Activated CD4-positive, alpha-beta T cell treated with anti-CD3 and anti-CD28 coated beads, Interleukin-2, amount 50 U/mL, for 48 hours (primary cell): ENCODE measurements at places on chromosomes 2 and 18.

DNA sequence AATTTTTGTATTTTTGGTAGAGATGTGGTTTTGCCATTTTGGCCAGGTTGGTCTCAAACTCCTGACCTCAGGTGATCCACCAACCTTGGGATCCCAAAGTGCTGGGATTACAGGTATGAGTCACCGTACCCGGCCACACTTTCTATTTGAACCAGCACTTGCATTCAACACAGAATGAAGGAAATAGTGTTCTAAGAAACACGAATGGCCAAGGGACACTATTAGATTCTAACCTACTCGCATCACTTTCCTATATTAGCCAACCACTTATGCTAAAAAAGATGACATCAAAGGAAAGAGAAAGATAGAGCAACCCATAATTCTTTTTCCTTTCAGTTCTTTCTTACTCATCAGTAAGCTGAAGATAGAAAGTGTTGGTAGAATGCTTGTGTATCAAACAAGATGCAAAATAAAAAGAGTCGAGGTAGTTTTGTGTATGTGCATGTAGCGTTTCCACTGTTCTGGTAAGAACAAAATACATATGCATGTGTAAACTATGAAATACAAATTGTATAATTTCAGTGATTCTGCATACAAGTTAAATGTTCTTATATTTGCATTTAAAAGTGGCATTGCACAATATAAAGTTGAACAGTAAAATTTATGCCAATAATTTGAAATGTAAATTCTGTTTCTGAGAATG is 247.6 kb downstream of the CDCA7 start:
- DNase-seq, result no peak

DNA sequence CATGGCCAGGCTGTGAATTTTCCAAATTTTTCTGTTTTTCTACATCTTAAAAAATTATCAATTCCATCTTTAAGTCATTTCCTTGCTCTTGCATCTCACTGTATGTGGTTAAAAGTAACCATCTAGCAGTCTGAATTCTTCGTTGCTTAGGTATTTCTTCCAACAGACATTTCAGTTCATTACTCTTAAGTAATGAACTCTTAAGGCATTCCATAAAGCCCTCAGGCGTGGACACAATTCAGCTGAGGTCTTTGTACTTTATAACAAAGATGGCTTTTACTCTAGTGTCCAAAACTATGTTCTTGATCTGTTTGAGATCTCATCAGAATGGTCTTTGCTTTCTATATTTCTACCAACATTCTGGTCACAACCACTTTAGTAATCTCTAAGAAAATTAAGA is 253.9 kb upstream of the GCFC2 start:
- no peak for DNase-seq

DNA sequence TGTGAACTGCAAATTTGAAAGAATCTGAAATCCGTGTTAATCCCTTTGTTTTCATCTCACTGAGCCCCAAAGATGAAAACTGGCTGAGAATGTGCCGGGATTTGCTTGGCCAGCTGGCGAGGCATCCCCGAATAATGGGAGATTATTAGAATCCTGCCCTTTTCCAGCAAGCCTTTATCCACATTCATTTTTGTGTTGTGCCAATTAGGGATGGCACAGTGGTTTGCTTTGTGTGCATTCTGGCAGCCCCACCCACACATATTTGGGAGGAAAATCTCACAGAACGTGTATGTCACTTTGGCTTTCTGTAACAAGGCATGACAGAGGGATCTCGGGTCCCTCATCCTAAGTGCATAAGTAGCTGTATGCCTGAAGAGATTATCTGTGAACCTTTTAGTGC is 405.8 kb upstream of the FAM98A start:
- DNase-seq, result no peak

DNA sequence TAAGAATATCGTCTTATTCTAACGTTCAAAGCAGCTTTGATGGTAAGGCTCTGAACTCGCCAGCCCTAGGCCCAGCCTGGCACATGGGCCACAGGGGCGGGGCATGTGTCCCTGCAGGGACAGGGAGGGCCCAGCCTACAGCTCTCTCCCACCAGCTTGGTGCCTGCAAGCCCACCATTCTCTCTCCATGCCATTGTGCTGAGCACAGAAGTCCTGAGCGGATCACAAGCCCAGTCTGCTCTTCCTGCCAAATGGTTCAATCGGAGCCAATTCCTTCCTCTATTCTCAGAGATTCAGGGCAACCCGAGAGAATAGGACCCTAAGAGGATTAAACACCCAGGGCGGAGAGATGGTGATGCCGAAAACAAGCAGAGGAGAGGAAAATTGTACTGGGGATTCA is 50.3 kb upstream of the APCDD1 start:
- DNase-seq, result no peak

- DNase-seq, result no peak
These were observed 480.3 kb downstream of the DSC3 start for GRCh38 chr18:30562231-30562630.
